CD4-positive, alpha-beta memory T cell (primary cell): ENCODE measurements at places on chromosomes 3 and 15.
A peak's percentile ranks its signal among the peaks of the same experiment; 100 is the strongest.

DNA sequence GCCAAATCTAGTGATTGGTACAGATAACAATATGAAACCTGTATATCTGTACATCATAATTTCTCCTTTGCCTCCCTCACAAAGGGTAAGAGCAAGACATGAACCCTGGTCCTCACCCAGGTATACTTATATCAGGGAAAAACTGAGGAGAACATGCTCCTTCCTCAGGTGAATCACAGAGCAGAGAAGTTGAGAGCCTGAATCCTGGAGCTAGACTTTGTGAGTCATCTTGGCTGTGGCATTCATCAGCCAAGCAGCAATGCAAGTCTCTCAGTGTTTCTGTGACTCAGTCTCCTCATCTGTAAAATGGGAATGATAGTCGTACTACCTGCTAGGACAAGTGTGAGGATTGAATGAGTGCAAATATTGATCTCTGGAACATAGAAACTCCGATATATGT, 165.7 kb upstream of the ADAMTS9 start:
- DNase-seq: no peak

DNA sequence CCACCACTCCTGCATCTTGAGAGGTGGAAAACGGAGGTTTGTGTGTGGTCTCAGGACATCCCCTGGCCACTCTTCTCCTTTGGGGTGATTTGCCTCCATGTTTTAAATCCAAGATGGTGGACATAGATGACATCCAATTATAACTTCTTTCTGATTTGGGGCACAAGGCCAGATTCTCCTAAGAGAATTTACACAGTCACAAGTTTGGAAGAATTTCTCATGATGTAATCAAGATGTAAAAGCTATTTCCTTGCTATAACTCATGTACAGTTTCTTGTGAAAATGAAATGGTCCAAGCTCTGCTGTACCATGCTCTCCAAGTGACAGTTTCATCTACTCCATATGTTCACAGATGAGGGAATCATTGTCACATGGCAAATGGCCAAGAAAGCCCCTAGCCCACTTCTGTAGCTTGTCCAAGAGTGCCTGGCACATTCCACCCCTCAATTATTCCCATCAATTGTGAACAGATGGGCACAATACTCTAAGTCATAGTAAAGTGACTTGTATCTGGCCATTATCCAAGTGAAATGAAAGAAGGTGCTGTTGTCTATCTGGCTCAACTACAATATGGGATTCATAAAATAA, 134.6 kb upstream of the ROPN1 start:
- DNase-seq: no peak

DNA sequence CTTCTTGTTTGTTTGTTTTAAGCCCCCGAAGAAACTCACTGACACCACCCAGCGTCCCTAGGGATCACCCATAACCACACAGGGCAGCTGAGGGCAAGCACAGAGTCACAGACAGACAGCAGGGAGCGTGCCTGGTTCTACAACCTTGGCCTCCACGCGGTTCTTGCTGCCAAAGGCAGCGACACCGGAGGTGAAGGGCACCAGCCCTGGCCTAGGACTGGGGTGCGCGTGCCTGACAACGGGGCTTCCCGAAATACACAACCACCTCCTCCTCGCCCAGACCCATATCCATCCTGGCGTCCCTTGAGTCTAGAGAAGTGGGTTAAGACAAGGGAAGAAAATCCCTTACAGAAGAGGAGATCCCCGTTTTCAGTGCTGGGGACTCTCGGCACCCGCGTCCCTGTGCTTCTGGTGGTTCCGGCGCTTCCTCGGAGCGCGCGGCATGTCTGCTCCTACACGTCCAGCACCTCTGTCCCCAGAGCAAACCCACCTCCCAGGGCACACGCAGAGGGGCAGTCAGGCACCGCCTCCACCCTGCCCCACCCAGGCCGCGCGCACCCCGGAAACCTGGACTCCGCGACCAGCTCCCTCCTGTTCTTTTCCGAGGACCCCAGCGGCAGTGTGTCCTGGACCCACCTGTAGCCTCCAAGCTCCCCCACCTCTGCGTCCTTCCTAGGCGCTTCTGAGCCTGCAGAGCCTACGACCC, 911 bp downstream of the RFTN1 start:
- peak; percentile 38 for DNase-seq

DNA sequence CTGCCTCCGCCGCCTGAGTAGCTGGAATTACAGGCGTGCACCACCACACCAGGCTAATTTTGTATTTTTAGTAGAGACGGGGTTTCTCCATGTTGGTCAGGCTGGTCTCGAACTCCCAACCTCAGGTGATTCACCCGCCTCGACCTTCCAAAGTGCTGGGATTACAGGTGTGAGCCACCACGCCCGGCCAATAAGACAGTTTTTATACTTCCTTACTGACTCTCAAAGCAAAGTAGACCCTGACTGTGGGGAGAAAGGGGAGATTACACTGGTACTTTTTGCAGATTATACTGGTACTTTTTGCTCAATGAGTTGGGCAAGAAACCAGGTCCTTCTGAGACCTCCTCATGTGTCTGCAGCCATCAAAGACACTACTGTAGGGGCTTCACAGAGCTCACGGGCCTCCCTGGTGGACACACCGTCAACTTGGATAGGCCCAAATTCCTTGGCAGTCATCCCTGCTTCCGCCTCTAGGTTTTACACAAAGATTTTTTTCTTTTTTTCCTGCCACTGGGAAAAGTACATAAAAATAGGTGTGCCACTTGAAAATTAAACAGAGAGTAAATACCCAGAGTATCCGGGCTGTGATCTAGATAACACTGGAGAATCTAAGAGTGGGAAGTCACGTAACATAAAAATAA, 143.3 kb upstream of the WNT5A start:
- DNase-seq: no peak

DNA sequence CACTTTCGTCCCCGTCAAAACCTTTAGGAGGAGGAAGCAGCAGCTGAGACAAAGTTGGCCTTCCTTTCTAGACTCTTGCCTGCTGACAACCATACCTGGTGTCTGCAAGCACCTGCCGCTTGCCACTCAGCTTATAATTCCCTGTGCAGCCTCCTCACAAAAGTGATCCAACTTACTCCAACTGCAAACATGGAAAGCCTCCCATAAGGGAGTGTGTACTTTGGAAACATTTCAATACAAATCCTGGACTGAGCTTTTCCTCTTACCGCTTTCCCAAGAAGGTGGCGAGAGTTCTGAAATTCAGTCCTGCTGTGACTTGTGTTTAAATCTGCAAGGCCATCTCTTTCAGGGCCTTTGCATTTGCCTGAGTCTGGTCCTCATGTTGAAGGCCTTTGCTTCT, 86.8 kb downstream of the LARS2 start:
- DNase-seq: no peak

DNA sequence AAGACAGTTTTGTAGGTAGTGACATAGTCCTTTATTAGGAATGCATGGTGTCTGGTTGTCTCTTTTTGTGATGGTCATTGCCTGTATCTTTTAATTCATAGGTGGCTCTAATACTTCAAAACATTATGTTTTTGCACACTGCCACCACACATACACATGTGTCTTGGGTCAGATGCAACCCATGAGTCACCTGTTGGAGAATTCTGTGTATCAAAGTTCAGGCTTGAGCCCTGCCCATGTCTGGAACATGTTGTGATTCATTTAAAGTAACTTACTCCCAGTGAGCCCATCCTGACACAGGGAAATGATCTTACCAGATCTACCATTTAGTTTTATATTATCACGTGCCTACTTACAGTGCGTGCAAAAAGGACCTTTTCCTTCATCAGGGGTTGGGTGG, 142.7 kb downstream of the GHSR start:
- no peak for DNase-seq
